ENCODE measurements at places on chromosomes 3 and 15.

DNA sequence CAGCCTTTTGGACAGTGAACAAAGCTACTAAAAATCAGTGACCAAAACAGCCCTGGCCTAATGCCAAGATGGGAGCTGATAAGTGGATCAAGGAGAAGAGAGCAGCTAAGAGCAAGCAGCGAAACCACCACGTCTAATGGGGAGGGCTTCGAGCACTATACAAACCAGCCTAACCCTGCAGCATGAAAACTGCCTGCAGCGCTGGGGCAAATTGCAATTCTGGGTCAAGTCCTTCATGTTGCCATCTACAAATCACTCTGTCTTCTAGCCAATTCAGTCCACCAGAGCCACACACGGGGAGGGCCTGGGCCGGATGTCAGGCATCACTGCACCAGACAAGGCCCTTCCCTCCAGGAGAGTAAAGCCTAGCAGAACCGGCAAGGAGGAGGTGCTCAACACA is 30.5 kb upstream of the SPATA12 start:
- DNase-seq, result no peak

- DNase-seq, result no peak
Observed at GRCh38 chr3:141663993-141664392, 74.1 kb upstream of the RNF7 start.

DNA sequence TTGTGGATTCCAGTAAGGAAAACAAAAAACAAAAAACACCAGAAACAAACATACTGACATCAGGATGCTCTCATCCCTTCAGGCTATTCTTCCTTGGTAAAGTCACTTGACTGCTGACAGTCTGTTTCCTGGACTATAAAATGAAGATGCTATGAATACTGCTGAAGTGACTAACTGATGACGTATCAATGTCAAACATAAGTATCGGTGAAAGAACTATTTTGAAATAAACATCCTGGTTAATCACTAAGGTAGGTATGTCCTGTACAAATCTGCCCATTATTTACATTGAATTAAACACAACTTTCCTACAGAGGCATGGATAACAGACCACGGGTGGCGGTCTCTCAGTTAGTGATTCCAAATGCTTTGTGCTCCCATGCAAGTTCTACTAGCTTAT is 45.9 kb downstream of the CHAC1 start:
- DNase-seq, result no peak

DNA sequence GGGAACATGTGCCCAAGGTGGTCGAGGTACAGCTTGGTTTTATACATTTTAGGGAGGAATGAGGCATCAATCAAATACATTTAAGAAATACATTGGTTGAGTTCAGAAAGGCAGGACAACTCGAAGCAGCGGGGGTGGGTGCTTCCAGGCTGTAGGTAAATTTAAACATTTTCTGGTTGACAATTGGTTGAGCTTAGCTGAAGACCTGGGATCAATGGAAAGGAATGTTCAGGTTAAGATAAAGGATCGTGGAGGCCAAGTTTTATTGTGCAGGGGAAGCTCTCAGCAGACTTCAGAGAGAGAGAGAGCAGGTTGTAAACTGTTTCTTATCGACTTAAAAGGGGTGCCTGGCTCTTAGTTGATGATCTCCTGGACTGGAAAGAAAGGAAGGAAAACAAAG is 11.3 kb downstream of the CPN2 start:
- no peak for DNase-seq

GRCh38 chr3:107833043-107833442 is 257.8 kb downstream of the CD47 start:
- no peak for DNase-seq

DNA sequence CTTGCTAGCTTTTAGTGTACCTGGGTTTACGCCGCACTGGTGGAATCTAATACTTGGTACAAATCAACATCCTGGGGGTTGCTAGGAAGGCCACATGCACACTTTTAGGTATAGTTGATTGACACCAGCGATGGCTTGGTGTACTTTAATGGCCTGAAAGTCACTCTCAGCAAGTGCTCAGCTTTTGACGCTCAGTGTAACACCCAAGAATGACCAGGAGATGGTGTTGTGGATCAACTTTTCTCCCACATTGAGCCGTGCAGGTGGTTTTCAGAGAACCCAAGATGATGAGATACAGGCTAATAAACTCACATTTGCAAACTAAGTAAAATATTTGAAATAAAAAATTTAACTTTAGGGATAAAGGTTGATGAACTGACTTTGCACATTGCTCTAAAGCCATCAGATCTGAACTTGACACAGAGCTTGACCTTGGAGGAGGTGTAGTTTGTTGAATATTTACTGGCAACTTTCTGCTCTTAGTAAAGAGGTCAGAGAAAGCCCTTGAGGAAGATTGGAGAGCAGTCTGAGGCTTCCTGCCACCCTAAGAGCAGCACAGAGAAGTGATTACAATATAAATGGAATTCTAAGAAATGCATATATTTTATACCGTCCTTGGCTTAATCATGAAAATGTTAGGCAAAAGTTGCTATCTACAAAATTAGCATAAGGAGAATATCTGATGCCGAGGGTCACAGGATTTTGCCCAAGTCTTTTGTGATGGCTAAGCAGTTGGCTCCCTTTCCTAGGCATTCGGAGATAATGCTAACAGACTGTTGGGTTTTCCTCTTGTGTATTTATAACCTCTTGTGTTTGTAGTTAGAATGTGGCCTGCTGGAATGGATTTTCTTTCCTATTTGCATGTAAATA is 143.4 kb upstream of the RASGRP1 start:
- DNase-seq, result peak; percentile 50

GRCh38 chr3:40996382-40996781 is 202.9 kb upstream of the CTNNB1 start:
- no peak for DNase-seq

GRCh38 chr15:99121207-99121606 is 16.3 kb downstream of the SYNM start:
- DNase-seq, result no peak

DNA sequence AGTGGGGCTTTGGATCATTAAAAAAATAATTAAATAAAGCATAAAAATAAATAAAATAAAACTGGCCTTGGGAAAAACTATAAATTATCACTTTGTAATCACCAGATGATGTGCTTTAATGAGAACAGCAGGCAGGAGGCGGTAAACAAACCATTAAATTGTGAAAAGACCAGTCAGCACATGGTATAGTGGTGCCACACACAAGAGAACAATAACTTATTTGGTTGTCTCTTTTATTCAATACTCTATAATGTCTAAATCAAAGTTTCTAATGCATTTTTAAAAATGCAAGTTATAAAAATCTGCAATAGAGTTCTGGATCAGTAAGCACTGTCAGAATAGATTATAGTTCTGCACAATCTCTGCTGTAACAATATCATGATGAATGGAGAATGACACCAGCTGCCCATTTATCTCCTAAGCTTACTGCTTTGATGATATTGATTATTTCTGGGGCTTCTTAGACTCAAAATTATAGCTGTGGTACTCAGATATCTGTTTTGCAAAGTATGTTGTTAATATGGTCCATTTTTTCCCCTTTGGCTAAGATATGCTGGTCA is 259.3 kb downstream of the NAALADL2 start:
- no peak for DNase-seq

DNA sequence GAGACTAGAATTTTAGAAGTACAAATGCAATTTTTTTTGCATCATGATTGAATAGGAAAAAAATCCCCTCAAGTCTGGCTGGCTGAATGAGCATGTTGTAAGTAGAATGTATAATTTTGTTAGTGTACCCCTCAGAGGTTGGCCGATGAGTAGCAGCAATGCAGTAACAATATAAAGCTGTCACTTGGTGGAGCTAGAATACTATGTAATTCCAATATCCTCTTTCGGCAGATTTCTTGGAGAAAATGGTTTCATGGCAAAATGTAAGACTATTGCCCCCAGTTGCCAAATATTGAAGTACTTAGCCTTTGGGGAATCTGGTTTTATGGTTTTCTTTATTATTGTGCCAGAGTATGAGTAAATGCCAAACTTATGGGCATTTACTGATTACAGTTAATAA is 39.8 kb upstream of the SGO1 start:
- peak; percentile 62 for DNase-seq

DNA sequence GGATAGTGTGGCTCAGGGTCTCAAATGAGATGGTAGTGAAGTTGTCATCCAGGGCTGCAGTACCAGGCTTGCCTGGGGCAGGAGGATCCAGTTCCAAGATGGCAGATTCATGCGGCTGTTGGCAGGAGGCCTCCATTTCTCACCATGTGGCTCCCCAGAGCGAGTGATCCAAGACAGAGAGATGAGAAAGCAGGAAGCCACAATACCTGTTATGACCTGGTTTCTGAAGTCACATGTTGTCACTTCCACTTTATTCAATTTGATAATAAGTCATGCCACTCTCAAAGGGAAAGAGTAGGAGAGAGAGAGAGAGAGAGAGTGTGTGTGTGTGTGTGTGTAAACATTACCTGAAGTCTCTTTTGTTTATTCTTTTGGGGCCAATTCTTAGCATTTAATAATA is 30.1 kb downstream of the TMOD2 start:
- DNase-seq, result no peak

GRCh38 chr3:177284383-177284881 is 87.2 kb upstream of the TBL1XR1 start:
- peak; percentile 95 for DNase-seq

GRCh38 chr15:72222393-72222792 is 8.6 kb downstream of the PKM start:
- DNase-seq, result no peak

GRCh38 chr15:38555686-38556334 is 8.8 kb downstream of the RASGRP1 start:
- DNase-seq, result no peak

GRCh38 chr3:195241592-195242355 is 29.2 kb downstream of the XXYLT1 start:
- DNase-seq, result no peak

GRCh38 chr3:37494216-37494615 is 319.8 kb upstream of the LRRFIP2 start:
- no peak for DNase-seq

DNA sequence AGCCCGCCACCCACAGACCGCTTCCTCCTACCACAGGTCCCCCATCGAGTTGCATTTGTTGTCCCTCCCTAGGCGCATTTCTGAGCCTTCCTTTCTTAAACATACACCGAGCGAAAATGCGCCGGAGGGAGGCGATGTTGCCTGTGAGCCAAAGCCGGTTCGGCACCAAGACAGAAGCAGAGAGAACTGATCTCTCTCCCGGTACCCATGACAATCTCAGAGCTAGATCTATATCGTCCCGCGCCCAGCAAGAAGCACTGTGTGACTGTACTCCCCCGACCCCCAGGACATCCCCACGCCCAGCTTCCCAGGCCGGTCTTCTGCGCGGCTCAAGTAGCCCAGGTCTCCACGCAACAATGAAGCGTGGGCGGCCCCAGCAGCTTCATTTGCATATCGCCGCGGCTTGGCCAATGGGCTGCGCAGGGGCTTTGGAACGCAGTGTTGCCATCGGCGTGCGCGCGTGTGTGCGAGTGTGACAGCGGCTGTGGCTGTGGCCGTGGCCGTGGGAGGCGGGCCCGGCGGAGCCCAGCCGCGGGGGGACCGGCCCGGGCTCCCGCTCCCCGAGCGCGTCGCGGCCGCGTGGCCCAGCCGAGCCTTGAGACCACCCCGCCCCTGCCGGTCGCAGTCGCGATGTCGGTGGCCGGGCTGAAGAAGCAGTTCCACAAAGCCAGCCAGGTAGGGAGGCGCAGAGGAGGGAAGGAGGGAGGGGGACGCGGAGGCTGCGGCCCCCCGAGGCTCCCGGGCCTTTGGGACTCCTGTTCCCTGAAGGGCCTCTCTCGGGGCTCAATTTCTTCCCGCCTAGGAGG is at the start of gene SH3GL3:
Gene SH3GL3, plus strand, starts transcription at position 438 of the 806 bp plus-strand sequence. Its CDS starts 193 bp downstream, at position 631.
- peak; percentile 93 for DNase-seq

DNA sequence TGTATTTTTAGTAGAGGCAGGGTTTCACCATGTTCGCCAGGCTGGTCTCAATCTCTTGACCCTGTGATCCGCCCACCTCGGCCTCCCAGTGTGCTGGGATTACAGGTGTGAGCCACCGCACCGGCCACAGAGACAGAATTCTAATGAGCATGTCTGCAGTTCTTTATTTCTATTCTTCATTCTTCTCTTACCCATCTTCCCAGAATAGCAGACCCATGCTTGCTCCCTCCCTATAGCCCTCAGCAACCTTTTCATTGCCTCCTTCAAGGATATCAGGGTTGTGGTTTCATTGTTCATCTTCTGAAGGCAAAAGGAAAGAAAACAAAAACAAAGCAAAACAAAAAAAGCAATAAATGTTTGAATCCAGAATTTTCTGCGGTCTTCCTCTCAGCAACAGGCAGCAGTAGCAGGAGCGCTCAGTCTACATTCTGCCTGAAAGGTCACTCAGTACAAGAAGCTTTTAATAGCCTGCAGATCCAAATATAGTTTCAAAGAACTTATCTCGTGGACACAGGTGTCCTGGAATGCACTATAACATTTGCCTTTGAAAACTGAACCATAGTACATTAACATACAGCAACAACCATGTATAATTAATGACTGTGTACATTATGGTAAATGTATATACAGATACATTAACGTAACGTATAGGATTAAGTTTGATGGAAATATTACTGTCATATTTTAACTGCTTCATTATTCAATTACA is at the start of gene SMCO1:
Gene SMCO1, minus strand, starts transcription at position 434 of the 709 bp plus-strand sequence. Its CDS starts 137 bp downstream, at position 297.
- DNase-seq, result no peak

- DNase-seq, result no peak
Observed at GRCh38 chr3:184662187-184662586, 49.7 kb downstream of the MAGEF1 start.

DNA sequence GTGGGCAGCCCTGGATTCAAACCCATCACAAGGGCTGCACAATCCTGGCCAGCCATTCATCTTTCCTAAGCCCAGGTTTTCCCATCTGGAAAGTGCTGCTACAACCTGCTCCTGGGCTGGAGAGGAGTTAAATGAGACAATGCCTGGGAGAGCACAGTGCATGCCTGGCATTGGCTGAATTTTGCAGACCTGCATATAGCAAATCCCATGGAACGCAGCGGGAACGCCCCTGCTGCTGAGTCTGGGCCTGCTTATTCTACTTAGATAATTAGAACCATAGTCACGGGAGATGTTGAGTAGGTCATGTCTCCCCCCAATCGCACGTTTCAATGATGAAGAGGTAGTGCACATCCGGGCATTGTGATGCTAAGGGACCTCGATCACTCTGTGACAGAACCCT is 46.6 kb downstream of the ABTB1 start:
- no peak for DNase-seq

DNA sequence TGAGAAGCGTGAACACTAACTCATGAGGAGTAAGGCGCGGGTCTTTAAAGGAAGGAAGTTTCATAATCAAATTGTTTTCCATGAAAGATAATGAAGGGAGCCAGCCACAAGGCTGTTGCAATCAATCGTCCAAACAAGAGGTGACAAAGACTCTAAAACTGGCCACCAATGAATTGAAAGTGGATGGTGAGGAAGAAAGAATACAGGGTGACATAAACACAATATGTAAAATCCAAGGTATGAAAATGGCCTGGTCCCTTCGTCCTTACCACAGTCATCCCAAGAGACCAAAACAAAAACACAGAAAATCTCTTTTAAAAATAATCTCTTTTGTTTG is 12.0 kb downstream of the CD86 start:
- peak; percentile 43 for DNase-seq

- no peak for DNase-seq
Observed at GRCh38 chr3:194046995-194047645, 88.8 kb upstream of the HES1 start.

GRCh38 chr15:39406485-39406884 is 174.4 kb upstream of the THBS1 start:
- no peak for DNase-seq

- DNase-seq, result no peak
Observed at GRCh38 chr3:9194509-9195184, 54.8 kb downstream of the SRGAP3 start.

GRCh38 chr3:148962513-148962912 is 28.8 kb upstream of the GYG1 start:
- peak; percentile 58 for DNase-seq

Data from A673 (cell line).